Endothelial cell (in vitro differentiated cells): ENCODE measurements at places on chromosomes 13 and 19.

DNA sequence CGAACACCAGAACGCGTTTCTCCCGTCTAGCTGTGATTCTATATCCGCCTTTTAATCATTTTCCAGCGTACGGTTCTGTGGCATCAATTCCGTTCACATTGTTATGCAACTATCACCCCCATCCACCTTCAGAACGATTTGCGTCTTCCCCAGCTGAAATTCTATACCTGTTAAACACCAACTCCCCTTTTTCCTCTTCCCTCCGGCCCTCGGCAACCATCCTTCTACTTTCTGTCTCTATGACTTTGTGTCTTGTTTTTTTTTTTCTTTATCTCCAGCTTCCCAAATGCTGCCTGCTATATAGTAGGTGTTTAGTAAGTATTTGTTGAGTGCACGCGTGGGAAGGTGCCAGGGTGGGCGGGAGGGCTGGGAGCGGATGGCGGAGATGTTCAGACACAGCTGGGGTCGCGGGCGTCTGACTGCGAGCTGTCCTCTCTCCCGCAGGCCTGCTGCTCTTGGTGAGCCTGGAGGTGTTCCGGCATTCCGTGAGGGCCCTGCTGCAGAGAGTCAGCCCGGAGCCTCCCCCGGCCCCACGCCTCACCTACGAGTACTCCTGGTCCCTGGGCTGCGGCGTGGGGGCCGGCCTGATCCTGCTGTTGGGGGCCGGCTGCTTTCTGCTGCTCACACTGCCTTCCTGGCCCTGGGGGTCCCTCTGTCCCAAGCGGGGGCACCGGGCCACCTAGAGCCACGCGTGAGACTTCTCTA lies 20.2 kb downstream of the CACNG6 start:
- no peak for DNase-seq

GRCh38 chr19:37867831-37868230 lies 38.6 kb downstream of the WDR87 start:
- no peak for DNase-seq

DNA sequence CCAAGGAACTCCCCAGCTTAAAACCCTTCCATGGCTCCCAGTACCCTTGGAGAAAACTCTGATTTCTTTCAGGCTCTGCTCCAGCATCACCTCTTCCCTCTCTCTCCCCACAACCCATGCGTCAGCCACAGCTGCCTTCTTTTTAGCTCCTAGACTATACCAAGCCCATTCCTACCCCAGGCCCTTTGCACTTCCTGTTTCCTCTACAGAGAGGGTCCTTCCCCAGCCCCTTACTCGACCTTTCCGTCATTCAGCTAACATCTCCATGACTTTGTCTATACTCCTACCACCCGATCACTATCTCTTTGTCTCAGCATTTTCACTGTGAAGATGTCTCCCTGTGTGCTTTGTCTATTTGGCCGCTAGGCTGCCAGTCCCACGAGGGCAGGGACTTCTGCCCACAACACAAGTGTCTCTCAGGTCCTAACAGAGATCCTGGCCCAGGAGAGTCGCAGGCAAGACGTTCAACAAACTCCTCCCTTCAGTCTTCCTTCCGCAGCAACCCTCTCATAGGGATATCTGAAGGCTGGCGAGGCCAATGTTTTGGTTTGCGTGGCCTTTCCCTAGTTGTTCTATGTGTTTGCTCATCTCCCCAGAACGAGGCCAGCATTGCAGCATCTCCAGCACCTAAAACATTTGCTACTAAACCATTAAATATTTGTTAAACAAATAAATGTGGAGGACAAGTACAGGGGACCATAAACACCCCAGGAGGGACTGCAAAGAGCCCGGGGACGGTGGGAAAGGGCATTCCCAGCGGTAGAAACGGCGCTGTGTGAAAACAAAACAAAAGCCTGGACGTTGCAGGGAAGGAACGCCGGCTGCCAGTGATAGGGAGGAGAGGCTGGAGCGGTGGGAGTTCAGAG lies 816 bp downstream of the CCNP start:
- no peak for DNase-seq

DNA sequence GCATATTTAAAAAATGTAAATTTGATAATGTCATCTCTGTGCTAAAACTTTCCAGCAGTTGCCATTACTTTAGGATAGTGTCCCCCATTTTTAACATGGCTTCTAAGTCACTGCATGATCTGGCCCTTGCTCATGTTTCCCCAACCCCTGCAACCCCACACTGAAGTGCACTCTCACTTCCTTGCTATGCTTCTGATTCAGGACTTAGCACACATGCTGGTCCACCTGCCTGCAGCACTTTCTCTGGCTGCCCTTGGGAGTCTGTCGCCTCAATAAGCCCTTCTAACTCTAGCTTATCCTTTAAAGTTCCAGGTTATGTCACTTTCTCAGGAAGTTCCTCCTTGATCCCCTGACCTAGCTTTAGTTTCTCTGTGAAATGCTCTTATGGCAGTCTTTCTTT lies 241.0 kb downstream of the POSTN start:
- DNase-seq, result no peak

DNA sequence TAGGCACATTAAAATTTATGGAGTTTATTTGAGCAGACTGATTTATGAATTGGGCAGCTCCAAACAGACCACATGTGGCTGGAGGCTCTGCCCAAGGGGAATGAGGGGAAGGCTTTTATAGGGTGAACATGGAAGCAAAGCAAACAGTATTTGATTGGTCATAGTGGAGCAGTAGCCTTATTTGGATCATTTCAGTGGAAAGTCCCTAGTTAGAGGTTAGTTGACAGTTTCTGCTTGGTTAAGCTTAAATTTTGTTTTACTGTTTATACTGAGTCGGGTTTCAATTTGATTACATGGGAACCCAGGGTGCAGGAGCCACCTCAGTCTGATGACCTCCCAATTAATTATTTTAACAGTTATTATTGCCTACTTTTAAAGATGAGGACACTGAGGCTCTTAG lies 140.5 kb downstream of the NDFIP2 start:
- no peak for DNase-seq

- peak; percentile 22 for DNase-seq
Observed at GRCh38 chr19:19406878-19407632, 1.6 kb downstream of the GATAD2A start.

GRCh38 chr19:49889687-49890348 lies 6.9 kb downstream of the IL4I1 start:
- peak; percentile 78 for DNase-seq

- no peak for DNase-seq
Observed at GRCh38 chr13:108104736-108105135, 110.6 kb downstream of the LIG4 start.

GRCh38 chr13:113275387-113275786 lies 21.7 kb upstream of the LAMP1 start:
- DNase-seq, result peak; percentile 55

DNA sequence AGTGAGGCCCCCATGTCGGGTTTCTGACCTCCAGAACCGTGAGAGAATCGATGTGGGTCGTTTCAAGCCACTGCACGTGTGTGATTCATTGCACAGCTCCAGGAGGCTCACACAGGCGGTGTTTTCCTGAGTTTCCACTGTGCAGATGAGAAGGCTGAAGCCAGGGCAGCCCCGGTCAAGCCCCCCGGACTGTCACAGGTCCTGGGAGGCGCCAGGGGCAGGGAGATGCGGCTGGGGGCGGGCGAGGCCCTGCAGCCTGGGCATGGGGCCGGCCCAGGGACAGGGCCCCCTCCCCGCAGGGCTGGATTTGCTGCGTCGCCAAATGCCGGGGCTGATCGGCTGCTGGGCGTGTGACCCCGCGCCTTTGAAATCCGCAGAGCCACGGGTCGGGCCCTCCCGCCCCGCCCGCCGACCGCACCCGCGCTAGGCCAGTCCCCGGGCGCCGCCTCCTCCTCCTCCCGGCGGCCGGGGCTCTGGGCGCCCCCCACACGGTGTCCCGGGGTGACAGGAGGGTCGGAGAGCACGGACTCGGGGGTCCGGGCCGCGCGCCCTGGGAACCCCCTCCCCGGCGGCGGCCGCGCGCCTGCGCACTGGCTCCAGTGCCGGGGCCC lies 9.9 kb upstream of the MKNK2 start:
- DNase-seq, result no peak

DNA sequence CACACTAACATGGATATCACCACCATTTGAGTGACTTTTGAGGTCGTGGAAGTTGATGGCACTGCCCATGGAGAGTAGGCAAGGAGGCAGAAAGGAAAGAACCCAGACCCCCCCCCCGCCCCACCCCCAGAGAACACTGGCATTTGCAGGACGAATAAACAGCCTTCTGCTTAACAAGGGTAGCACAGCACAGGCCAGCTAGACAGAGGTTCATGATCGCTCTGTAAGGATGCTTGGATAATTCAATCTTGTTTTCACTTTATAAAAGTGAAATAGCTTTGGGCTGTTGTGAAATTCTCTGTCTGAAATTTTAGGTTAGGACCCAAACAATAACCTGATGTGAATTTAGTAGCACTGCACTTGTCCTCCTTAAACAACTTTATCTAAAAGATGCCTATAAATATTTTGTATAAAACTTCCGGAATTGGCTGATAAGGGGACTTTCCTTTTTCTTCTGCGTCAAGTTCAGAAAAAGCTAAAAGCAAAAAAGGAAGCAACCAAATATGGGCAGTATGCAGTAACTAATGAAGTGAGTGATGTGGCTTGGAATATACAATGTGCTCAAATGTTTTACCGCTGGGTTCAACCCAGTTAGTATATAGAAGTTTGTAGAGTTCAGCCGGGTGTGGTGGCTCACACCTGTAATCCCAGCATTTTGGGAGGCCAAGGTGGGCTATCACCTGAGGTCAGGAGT lies 163.7 kb downstream of the SHISA2 start:
- DNase-seq, result no peak

GRCh38 chr19:34493649-34494044 lies 12.1 kb downstream of the WTIP start:
- DNase-seq, result no peak

DNA sequence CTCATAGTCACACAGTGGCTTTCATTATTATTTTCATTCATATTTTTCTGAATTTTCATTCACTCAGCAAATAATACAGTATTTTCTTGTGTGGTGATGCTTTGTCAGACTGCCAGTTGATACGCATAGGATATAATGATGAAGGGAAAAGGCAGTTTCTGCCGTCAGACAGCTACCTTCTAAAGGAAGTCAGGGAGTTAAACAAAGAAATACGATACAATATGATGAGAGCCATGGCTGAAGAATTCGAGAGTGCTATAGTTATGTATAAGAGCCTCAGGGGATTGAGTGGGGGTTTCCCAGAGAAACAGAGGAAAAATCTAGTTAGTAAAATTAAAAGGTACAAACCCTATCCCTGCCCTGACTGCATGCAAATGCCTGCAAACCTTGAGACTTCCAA lies 479.1 kb downstream of the OLFM4 start:
- DNase-seq, result no peak

- no peak for DNase-seq
Observed at GRCh38 chr19:19816679-19817078, 4.9 kb downstream of the ZNF506 start.

- peak; percentile 88 for DNase-seq
Observed at GRCh38 chr19:54266133-54266532, 9.1 kb upstream of the LILRB5 start.

- no peak for DNase-seq
Observed at GRCh38 chr19:12665281-12665573, 1.3 kb downstream of the MAN2B1 start.

- DNase-seq, result peak; percentile 66
Observed at GRCh38 chr19:52343548-52343947, 7.5 kb downstream of the ZNF610 start.

GRCh38 chr19:42286349-42287016 lies 15.4 kb upstream of the PRR19 start:
- DNase-seq, result no peak

DNA sequence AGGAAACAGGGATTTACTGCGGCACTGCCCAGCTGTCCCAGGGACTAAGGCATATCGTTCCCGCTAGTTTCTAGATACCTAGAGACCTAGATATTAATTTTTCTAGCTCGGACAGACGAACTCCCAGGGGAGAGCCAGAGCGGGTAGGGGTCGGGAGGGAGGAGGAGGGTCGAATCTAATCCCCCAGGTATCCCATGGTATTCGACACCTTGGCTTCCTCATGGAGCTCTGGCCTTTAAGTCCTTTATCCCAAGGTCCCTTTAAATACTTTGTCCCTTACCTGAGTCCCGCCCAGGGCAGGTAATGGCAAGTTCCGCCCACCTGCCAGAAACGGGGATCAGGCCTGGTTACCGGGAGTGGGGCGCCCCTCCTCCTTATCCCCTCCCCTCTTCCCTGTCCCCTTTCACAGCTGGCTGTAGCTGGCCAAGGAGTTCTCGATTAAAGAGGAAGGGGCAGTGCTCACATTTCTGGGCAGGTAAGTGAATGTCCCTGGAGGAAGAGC lies at the start of gene PRRG2:
Gene PRRG2 (plus strand): TSS at position 310 of the 502 bp plus-strand sequence. CDS start 1,904 bp downstream, outside the sequence.
- DNase-seq, result no peak

DNA sequence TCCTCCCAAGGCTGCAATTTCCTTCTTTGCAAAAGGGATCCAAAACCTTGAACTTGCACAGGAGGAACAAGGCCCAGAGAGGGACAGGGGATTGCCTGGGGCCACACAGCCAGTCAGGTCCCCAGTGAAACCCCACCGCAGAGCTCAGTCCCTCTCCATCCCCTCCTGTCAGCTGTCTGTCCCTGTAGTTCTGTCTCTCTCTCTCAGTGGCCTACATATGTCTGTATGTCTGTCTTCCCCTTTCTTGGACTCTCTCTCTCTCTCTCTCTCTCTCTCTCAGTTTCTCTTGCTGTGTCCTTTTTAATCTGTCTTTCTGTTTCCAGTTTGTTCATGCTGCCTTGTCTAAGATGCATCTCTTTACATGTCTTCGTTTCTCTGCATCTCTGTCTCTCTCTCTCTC lies 11.5 kb downstream of the CEACAM19 start:
- no peak for DNase-seq

DNA sequence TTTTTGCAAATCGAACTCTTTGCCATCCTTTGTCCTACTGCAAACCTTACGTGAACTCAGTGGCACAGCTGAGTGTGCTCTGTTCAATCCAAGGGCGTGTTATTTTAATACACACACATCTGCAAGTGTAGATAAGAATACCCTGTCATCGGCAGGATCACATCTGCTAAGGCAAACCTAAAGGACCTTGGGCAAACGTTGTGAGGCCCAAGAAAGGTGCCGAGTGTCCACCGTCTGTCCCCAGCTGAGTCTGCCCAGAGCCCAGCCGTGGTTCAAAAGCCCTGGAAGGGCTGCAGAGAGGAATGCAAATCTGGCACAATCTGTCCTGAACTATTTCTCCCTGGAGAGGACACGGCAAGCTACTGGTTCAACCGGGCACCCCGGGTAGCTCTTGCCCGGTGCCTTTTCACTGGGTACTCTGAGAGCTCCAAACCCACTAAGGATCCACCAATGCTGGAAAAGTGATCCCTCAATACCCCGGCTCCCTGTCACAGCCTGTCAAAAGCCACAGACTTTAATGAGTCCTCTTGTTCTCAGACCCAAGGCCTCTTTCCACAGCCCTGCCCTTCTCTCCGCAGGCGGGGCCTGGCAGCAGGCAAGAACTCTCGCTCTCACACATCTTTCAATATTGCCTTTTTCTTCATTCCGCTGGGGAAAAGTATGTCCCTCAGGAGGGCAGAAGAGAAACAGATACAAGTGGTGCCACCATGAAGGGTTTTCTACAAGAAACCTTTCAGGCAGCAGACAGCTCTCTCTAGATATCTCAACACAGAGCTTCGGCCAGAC lies 17.0 kb downstream of the SLC7A1 start:
- DNase-seq, result no peak

- DNase-seq, result no peak
Observed at GRCh38 chr19:7988307-7988706, 17.1 kb downstream of the ELAVL1 start.
